ENCODE measurements at places on chromosomes 16 and 17.

DNA sequence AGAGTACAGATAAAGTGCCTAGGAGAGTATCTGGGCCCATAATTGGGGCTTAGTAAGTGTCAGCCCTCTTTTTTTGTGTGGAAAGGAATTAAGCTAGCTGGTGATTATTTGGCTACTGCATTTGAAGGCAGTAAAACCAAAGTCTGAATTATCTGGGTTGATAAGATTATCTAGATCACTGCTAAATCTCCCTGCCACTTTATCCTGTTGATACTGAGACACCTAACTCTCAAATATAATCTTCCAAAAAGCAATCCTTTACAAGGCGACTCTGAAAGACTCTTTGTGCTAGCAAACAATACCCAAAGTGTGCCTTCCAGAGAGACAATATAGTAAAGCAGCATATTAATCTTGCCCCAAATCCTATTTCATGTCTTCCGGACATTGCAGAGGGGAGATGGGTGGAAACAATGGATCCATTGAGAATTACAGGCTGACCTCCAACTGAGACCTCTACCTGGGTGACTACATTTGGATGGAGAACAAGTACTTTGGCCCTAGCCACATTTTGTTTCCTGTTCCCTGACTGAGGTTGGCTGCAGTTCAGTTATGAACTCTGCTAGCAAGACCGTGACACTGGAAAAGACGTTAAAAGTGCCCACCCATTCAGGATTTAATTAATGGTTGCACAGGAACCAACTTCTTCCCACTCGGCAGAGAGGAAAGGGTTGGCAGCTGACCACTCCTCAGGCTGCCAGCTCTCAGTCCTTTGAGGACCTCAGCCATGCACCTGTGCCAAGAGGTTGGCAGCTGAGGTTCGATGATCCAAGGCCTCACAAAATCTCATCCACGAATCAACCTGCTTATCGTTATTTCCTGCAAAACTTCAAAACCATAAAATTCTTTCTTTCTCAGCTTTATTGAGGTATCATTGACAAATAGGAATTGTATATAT is 72.6 kb downstream of the SYCE1L start:
- no peak for DNase-seq

DNA sequence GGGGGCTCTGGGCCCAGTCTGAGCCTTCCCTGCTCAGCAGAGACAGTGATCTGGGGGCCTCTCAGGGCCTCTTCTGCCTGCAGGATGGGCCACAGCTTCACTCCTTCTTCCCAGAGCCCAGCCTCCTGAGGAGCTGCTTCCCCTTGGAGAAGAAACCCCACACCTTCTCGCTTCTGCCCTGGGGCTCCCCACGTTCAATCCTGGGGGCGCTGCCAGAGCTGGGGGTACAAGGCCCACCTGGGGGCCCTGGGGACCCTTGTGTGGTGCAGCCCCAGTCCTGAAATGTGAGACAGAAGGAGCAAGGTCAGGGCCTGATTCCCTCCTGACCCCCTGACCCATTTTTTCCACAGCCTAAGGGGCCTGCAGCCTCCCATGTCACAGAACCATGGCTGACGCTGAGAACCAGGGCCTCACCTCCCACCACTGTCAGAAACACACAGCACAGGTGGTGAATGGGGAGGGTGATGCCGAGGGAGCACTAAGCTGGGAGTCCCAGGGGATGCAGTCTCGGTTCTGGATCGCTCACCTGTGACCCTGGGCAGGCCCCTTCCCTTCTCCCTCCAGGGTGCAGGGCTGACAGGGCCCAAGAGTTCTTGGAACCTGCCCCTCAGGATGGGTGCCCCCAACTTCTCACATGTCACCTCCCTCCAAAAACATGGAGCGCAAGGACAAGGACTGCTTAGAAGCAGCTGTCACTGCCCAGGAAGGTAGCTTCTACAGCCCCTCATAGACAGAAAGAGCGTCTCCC is 21.6 kb upstream of the MPO start:
- peak; percentile 22 for DNase-seq

DNA sequence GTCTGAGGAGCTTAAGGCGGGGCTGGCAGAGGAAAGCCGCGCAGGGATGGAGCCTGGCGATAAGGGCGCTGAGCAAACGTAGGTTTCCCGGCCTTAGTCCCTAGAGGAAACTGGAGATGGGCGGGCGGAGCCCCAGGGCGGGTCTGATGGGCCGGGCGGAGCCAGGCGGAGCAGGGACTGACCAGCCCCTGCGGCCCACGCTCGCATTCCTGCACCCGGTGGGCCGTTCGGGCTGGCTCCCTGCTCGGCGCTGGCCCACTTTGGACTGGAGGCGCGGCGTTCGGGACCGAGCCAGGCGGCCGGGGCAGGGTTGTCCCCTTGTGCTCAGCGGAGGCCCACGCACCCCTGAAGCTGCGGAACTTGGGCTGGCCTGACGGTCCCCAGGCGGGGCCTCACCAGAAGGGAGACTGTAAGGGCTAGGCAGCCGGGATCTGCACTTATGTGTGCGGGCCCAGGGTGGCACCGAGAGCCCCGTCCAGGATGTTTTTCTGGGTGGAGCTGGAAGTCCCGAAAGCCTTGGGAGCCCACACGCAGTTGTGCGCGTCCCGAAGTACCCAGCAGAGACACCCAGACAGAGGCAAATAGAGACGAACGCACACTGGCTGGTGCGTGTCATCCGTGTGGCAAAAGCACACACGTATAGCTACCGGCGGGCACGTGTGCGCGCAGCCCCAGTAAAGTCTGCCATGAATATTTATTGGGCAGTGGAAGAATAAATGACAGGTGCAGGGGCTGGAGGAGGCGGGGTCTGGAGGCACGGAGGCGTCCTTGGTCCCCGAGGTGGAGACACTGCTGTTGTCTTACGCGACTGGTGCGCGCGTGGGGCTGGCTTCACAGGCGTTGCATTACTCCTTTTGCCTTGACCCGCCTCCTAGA is 1.4 kb downstream of the PYDC1 start:
- no peak for DNase-seq

- DNase-seq, result no peak
Observed at GRCh38 chr16:87052506-87052905, 264.7 kb downstream of the C16orf95 start.
